ENCODE measurements at places on chromosomes 6 and 20. TPM values are rescaled to one million over a fixed set of nuclear protein-coding genes. Genes with fewer than 3 reads are reported as not detected.

DNA sequence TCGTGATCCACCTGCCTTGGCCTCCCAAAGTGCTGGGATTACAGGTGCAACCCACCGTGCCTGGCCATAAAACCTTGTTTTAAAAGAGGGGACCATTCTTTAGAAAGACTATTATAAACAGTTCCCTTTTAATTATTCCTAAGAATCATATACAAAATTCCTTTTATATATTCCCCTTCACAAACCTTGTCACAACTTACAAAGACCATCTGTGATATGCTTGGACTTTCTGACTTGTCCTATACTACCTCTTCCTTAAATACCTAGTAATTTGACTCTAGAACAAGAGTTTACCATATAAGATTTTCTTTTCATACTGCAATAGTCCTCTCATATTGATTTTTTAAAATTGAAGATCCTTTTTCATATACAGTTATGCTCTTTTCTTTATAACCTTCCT, 135.8 kb upstream of the PRSS16 start:
- DNase-seq = no peak
- no peaks in the 10 kb centered on the region for H3K27me3 ChIP-seq
- no peaks in the 10 kb centered on the region for H3K36me3 ChIP-seq
- H3K27ac ChIP-seq = no peak overlapping the region
- H3K4me3 ChIP-seq = no peak overlapping the region

DNA sequence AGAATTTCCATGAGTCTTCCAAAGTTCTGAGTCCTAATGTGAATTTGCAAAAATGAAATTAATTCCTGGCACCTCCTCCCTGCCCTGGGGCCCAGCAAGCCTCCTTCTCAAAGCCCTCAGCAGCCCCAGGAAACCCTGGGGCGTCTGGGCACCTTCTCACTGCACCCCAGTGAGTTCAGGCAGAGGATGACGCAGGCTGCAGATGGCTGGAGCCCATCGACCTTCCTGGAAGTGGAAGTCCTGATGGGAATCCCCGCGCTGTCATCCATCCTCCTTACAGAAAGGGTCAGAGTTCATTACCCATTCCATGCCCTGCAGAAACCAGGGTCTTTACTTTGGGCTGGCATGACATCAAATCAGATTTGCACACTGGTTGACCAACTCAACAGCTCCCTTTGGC, 31.6 kb downstream of the DLL1 start:
- H3K4me3 ChIP-seq = no peak overlapping the region
- DNase-seq = no peak
- H3K27ac ChIP-seq = no peak overlapping the region

GRCh38 chr6:81772741-81773140, 20.3 kb upstream of the TENT5A start:
- no peak overlapping the region for H3K27ac ChIP-seq
- H3K4me1 ChIP-seq = no peaks in the 10 kb centered on the region
- DNase-seq = no peak

DNA sequence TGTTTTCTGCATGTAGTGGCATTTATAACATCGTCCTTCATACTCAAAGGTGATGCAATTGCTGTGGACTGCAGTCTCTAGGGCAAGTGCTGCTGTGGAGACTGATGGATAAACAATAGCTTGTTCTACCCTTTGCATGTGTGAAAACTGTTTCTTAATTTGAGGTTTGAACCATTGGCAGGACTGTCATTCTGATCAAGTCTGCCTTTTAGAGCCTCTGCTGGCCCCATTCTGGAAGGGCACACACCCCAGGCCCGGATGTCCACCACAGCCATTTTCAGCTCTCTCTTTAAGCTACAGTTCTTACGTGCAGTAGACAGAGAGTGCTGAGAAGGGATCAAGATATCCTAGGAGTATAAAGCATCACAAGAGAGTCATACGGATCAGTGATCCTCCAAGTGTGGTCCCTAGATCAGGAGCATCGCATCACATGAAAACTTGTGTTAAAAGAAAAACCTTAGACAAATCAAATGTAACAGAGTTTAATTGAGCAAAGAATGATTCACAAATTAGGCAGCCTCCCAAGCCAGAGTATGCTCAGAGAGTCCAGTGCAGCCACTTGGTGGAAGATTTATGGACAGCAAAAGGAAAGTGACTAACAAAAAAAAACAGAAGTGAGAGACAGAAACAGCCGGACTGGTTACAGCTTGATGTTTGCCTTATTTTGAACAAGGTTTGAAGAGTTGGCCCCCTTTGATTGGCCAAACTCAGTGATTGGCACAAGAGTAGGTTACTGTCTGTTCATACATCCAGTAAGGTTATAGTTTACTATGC, 52.0 kb downstream of the FRK start:
- H3K4me3 ChIP-seq = no peak overlapping the region
- no peaks in the 10 kb centered on the region for H3K4me1 ChIP-seq
- H3K27ac ChIP-seq = peak overlapping the region; percentile 34
- DNase-seq = peak; percentile 67
- no peaks in the 10 kb centered on the region for H3K36me3 ChIP-seq
- no peaks in the 10 kb centered on the region for H3K27me3 ChIP-seq

GRCh38 chr20:33578510-33578909, 83.6 kb upstream of the C20orf144 start:
- no peaks in the 10 kb centered on the region for H3K4me1 ChIP-seq
- H3K36me3 ChIP-seq = no peaks in the 10 kb centered on the region
- H3K27me3 ChIP-seq = no peaks in the 10 kb centered on the region
- H3K27ac ChIP-seq = no peak overlapping the region
- DNase-seq = no peak

DNA sequence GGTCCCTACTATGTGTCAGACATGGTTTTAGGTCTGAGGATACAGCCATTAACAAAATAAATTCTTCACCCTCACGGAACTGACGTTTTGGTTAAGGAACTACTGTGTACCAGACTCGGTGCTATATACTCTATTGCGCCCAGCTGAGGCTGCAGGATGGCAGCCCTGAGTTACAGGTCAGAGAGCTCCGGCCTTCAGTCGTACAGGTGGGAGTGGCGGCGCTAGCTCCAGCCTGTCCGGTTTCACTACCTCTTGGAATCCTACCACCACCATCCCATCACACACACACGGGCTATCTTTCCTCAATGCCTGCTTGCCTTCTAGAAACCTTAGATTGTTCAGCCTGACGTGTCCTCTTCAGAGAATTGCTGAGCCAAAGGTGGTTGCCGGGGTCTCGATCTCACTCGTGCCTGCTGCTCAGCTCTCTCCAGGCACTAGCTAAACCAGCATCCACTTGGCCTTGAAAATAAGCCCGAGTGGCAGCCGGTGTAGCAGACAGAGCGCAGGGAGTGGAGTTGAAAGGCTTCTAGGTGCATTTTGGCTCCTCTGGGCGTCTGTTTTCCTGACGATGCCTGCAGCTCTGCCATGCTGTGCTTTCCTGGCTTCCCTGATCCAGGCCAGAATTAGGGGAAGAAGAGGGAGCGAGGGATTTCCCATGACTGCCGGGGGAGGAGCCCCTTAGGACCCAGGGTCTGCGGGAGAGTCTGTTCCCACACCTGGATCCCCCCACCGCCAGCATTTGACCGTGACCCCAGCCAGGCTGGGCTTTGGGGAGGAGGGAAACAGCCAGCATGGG, 1.1 kb upstream of the TCF15 start:
- peaks cover 36% of the 10 kb centered on the region for H3K27me3 ChIP-seq
- H3K27ac ChIP-seq = no peak overlapping the region
- H3K4me3 ChIP-seq = no peak overlapping the region
- H3K36me3 ChIP-seq = no peaks in the 10 kb centered on the region

DNA sequence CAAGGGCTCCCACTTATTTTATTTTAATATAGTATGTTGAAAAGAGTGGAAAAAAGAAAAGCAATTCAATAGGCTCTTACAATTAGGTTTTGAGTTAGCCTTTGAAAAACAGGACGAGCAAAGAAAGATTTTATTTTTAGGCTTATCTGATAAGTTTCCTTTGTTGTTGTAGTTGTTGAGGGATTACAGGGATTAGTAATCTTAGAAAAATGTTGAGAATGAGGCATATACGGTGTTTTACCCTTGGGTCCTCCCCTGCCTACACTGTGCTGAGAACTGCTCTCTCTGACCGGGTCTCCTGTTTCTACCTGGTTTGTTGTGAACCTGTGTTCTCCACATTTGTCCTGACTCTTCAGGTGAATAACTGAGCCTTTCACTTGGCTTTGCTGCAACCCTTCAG, 16.7 kb downstream of the TRAPPC3L start:
- H3K27ac ChIP-seq = no peak overlapping the region
- no peak for DNase-seq
- no peaks in the 10 kb centered on the region for H3K4me1 ChIP-seq
- H3K4me3 ChIP-seq = no peak overlapping the region
- no peaks in the 10 kb centered on the region for H3K27me3 ChIP-seq

- H3K27ac ChIP-seq = no peak overlapping the region
- no peak for DNase-seq
- no peaks in the 10 kb centered on the region for H3K36me3 ChIP-seq
- no peaks in the 10 kb centered on the region for H3K4me1 ChIP-seq
These were observed 2.6 kb upstream of the TBX18 start for GRCh38 chr6:84766799-84767525.

DNA sequence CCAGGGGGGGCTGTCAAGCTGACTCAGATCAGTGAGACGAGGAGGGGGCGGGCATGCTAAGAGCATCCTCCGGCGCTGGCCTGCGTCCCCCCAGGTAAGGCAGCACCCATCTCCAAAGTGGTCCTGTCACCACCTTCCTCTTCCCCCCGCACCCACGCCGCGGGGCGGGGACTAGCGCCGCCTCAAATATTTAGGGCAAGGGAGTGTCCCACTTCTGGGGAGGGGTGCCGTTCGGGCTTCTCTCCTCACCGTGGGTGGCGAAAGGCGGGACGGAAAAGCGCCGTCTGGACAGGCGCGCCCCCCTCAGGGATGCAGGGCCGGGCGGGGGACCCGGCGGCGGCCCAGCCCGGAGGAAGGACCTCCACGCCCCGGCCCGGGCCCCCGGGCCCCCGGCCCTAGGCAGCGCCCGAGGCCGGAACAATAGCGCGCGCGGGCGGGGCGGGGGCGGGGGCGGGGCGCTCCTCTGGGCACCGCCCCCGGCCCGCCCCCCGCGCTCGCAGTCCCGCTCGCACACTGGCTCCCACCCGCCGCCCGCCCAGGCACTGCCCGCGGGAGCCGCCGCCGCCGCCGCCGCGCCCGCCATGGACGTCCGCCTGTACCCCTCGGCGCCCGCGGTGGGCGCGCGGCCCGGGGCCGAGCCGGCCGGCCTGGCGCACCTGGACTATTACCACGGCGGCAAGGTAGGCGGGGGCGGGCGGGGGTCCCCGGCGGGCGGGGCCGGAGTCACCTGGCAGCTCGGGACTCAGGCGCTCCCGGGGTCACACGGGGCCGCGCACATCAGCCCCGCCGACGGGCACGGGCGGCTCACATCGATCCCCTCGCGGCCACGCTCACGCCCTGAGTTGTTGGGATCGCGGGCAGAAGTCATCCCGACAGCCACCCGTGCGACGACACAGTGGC, at the start of gene TOX2:
TSS of gene TOX2 (plus strand) at position 542 of the 900 bp plus-strand sequence. CDS start at position 582, 40 bp downstream.
- H3K27ac ChIP-seq = no peak within 1 kb of the TSS
- H3K27me3 ChIP-seq = peaks cover 22% of the 10 kb centered on the region
- H3K36me3 ChIP-seq = no peaks in the 10 kb centered on the region
- no peak within 1 kb of the TSS for H3K4me3 ChIP-seq

GRCh38 chr6:137119196-137120104, 54.0 kb downstream of the IL22RA2 start:
- no peak overlapping the region for H3K4me3 ChIP-seq
- no peak overlapping the region for H3K27ac ChIP-seq
- DNase-seq = no peak
- no peaks in the 10 kb centered on the region for H3K4me1 ChIP-seq
- H3K36me3 ChIP-seq = no peaks in the 10 kb centered on the region

- DNase-seq = no peak
- no peak overlapping the region for H3K4me3 ChIP-seq
- no peak overlapping the region for H3K27ac ChIP-seq
- peaks cover 10% of the 10 kb centered on the region for H3K4me1 ChIP-seq
These were observed 11.1 kb downstream of the NRN1 start for GRCh38 chr6:5995658-5995948.

DNA sequence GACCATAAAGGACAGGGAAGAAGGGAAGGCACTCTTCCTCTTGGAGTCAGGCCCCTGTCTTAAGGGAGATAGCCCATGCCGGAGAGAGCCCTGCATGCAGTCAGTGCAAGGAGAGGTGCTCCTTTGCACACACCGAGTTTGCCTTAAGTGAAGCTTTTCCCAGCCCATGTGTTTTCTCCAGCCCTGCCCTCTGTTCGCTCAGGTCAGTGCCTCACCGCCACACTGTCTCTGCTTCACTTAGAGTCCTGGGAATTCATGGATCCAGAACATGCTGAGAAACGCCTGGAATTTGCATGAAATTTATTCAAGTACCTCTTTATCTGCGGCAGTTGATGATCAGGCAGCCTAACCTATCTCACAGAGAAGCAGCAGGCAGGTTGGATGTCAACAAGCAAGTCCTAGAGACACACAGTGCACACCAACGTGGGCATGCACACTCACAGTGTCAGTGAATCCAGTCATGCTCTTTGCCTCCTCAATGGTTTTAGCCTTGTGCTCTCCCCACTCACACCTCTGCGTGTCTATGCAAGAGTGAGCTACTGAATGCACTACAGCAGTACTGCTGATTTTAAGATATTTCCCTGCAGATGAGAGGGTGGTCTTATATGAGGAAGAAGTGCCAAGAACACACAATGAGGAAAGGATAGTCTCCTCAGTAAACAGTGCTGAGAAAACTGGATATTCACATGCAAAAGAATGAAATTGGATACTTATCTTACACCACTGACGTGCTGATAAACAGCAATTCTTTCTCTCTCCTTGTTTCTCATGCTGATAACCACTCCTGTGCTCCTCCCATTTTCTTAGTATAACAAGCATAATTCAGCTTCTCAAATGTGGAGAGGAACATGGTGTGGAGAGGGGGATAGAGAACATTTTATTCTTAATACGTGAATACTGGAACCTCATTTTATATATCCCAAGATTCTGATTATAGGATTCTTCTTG, 295.1 kb upstream of the CDYL start:
- H3K36me3 ChIP-seq = no peaks in the 10 kb centered on the region
- H3K4me1 ChIP-seq = no peaks in the 10 kb centered on the region
- no peak for DNase-seq
- H3K27ac ChIP-seq = no peak overlapping the region
- no peaks in the 10 kb centered on the region for H3K27me3 ChIP-seq

DNA sequence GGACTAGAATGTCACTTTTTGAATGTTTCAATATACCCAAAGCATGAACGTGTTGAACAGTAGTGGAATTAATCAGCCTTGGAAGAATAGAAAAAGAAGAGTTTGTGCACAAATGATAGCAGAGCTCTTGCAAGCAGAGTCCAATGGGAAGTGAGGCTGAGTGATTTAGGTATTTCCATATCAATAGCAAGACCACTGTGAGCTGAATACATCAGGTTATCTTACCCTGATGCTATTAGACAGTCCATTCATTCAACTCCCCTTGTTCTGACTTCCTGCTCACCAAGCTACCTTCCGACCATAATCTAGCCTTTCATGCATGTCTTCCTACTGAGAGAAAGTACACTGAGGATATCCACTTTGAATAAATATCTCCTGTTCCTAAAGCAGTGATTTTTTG, 349.2 kb upstream of the RNF217 start:
- H3K36me3 ChIP-seq = no peaks in the 10 kb centered on the region
- no peak for DNase-seq
- no peak overlapping the region for H3K4me3 ChIP-seq
- H3K27ac ChIP-seq = no peak overlapping the region

- no peaks in the 10 kb centered on the region for H3K36me3 ChIP-seq
- H3K27me3 ChIP-seq = no peaks in the 10 kb centered on the region
- DNase-seq = no peak
- no peak overlapping the region for H3K4me3 ChIP-seq
These were observed 304.1 kb upstream of the SLC35B3 start for GRCh38 chr6:8739454-8739853.

GRCh38 chr6:81998432-81998831, 246.0 kb upstream of the TENT5A start:
- no peaks in the 10 kb centered on the region for H3K36me3 ChIP-seq
- H3K4me1 ChIP-seq = no peaks in the 10 kb centered on the region
- no peak for DNase-seq
- no peaks in the 10 kb centered on the region for H3K27me3 ChIP-seq

The ENPP1 gene
- 22.8 TPM for total RNA-seq

The GNRH2 gene
- 0.65 TPM for total RNA-seq

The EPB41L2 gene
- 50.6 TPM for total RNA-seq

The IRAK1BP1 gene
- 2.4 TPM for total RNA-seq

The CD93 gene
- 71.7 TPM for total RNA-seq

Data from adrenal gland (tissue), 19 donors.